ENCODE measurements at places on chromosomes 5 and 9.

GRCh38 chr9:88660611-88661010 is 125.6 kb downstream of the NXNL2 start:
- no peak for DNase-seq

- no peak for DNase-seq
Observed at GRCh38 chr9:133282464-133283238, 7.7 kb upstream of the ABO start.

DNA sequence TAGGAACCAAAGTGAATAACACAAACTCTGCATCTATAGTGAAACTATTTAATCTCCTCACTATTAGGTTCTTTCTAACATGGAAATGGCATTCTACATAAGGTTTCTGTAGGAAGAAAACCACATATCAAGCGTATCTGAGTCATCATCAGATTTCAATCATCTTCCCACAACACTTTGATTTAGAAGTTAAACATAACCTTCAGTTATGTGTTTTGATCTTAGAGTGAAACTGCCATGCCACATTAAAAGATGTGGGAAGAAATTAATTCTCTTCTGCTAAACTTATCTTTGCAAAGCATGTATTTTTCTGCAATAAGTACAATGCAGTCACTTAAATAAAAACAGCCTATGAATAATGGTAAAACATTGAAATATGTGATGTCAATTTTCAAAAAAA is 55.0 kb downstream of the MEF2C start:
- DNase-seq, result no peak

GRCh38 chr9:132986640-132987620 is 8.4 kb downstream of the GFI1B start:
- DNase-seq, result no peak

GRCh38 chr9:31847963-31848362 is 536.5 kb upstream of the ACO1 start:
- no peak for DNase-seq

GRCh38 chr9:127030814-127031740 is 91.4 kb downstream of the ANGPTL2 start:
- DNase-seq, result no peak

DNA sequence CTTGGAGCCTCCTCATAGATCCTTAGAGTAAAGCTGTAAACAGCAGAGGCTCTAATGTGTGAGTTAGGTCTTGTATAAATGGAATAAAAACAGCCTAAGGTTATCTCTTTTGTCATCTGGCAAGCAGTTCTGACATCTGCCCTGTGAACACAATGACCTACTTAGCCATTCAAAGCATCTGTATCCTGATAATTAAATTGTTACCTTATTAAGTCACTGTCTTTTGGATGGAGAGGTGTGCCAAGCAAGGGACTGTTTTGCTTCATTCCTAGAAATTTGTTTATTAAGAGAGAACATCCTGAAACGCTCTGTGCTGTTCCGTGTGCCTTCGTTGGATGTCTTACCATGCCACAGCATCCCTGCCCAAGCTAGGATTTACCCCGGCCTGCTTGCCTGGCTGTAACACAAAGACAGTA is 1.5 kb downstream of the LSM11 start:
- no peak for DNase-seq

DNA sequence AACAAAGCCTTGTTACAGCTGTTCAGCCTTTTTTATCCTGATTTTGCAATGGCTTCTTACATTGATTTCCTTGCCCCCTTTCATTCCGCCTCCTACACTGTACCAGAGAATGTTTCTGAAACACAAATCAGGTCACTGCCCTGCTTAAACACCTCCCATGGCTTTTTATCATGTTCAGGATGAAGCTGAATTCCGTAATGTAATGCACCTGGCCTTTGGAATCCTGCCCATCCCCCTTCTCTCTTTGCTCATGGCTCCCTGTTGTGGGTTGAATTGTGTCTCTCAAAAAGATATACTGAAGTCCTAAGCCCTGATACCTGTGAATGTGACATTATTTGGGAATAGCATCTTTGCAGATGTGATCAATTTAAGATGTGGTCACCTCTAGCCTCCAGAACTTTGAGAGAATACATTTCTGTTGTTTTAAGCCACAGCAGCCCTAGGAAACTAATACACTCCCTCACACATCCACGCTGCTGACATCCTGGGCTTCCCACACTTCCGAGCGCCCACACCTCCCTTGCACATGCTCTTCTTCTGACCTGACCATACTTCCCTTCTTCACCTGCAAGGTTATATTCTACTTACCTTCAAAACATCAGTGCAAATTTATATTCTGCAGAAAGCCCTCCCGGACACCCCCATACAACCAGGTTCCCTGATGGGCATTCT is 101.2 kb downstream of the DNAH5 start:
- DNase-seq, result no peak

DNA sequence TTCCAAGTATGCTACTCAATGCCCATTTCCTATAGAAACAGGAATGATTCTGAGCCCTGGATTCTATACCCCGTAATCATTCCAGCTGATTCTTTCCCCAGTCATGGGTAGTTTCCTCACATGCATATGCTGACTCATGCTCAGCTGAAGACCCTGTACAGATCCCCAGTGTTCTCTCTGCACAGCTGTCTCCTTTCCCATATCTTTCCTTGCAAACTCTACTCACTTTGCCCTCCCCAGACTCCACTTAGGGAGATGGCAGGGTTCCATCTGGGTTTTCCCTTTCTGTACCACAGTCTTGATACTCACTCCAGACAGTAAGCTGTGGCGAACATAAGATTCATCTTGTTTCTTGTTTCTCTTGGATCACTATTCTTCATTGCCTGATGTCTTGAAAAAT is 357.6 kb downstream of the RAB3C start:
- no peak for DNase-seq

- DNase-seq, result no peak
Observed at GRCh38 chr5:36215910-36216309, 25.8 kb downstream of the NADK2 start.

GRCh38 chr5:60841361-60841760 is 2.7 kb downstream of the ELOVL7 start:
- no peak for DNase-seq

GRCh38 chr5:90560771-90561170 is 2.2 kb downstream of the ADGRV1 start:
- DNase-seq, result no peak

DNA sequence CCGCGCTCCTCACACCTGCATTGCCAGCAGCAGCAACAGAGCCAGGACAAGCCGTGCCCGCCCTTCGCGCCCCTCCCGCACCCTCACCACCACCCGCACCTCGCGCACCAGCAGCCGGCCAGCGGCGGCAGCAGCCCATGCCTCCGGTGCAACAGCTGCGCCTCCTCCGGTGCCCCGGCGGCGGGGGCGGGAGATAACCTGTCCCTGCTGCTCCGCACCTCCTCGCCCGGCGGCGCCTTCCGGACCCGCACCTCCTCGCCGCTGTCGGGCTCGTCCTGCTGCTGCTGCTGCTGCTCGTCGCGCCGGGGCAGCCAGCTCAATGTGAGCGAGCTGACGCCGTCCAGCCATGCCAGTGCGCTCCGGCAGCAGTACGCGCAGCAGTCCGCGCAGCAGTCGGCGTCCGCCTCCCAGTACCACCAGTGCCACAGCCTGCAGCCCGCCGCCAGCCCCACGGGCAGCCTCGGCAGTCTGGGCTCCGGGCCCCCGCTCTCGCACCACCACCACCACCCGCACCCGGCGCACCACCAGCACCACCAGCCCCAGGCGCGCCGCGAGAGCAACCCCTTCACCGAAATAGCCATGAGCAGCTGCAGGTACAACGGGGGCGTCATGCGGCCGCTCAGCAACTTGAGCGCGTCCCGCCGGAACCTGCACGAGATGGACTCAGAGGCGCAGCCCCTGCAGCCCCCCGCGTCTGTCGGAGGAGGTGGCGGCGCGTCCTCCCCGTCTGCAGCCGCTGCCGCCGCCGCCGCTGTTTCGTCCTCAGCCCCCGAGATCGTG is 517 bp downstream of the KCNN2 start:
- DNase-seq, result no peak

- no peak for DNase-seq
Observed at GRCh38 chr5:128197896-128198522, 114.4 kb downstream of the SLC12A2 start.

Measured in T1000 (cell line).